Inflammatory macrophage treated with lipopolysaccharide for 1 hour (primary cell): ENCODE measurements at places on chromosomes 6 and 20.

DNA sequence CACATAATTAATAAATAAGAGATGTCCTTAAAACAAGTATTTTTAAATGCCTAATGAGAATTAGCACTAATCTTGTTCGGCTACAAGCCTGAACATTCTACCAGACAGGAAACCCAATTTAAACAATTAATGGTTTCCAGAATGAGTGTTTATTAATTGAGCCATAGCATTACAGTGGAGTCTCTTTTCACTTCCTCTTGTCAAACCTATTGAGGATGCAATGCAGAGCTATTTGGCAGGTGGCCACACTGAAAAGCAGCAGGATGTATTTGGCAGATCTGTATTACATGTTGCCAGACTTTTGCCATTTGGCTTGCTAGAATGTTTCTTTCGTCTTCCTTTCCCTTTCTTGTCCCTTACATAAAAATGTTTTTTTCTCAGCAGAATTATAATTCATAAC, 475.2 kb upstream of the MARCKS start:
- no peak for DNase-seq

GRCh38 chr6:163667372-163668060, 253.0 kb downstream of the QKI start:
- DNase-seq: peak; percentile 94

DNA sequence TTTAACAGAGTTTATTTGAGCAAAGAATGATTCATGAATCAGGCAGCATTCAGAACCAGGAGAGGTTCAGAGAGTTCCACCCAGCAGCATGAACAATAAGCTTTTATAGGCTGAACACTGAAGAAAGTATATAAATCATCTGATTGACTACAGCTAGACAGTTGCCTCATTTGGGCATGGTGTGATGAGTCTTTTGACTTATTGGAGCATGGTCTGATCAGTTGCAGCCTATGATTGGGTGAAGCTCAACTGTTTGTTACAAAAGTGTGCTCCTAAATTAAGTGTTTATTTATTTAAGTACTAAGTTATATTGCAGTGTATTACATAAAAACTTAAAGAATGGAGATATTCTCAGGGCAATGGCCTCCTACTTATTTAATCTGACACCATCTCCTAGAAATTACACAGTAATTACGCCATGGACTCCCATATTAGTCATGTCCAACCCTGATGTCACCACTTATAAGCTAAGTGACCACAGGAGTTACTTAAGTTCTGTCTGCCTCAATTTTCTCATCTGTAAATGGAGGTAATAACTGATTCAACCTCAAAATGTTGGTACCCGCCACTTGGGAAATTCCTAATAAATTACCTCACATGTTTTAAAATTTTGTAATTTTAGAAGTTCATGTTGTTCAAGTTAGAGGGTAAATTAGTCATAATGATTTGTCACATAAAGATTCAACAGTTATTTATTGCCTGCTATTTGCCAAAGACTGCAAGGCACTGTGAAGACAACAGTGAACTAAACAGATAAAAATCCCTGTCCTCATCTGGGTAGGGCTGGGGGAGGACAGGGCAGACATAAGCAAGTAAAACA, 15.2 kb upstream of the ROS1 start:
- peak; percentile 79 for DNase-seq

DNA sequence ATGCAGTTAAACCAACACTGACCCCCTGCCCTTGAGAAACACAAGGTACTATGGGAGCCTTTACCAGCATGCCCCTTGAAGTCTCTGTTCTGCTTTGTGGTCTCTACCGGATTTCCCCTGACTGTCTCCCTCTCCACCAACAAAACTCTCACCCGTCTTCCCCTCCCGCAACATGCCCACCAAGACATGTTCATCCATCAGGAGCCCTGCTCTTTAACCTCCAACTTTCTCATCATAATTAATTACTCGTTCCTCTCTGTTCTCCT, 1.1 kb downstream of the ZNF165 start:
- peak; percentile 1 for DNase-seq

DNA sequence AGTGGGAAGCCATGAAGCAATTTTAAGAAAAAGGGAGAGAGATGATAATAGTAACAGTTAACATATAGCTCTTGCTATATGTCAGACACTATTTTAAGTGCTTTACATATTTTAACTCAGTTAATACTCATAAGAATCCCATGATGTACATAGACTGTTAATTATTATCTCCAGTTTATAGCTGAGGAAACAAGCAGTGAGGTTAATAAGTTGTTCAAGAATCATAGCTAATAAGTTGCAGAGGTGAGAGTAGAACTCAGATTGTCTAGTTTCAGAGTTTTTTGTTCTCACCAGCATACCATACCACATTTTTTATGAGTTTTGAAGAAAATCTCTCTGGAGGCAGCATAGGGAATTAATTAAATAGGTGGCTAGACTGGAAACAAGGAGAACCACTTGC, 144.6 kb upstream of the MMS22L start:
- no peak for DNase-seq

DNA sequence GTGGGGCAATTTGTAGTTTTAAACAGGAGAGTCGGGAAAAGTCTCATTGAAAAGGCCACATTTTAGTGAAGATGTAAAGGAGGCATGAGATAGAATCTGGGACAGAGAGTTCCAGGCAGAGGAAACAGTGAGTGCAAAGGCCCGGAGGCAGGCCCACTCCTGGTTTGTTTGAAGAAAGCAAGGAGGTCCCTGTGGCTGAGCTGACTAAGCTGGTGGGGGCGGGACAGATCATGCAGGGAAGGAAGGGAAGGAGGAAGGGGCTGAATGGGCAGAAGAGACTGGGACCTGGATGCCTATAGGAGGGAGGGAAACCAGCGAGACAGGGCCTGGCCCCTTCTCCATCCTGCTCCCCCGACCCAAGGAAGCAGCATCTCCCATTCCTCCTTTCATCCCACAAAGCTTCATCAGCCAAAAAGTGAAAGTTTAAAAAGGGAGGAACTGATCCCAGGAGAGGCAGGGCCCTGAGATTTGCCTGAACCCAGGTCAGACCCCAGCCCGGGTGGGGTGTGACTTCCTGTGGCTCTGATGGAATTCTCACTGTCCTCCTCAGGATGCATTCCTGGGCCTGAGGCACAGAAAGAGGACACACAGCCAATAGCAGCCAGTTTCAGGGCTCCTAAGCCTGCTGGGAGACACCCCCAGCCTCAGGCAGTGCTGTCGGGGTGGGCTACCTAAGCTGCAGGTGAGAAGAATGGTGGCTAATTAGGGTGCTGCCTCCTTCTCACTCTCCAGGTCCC, 54.2 kb upstream of the SIRPA start:
- peak; percentile 45 for DNase-seq
